ENCODE measurements at places on chromosomes 16 and 17.

DNA sequence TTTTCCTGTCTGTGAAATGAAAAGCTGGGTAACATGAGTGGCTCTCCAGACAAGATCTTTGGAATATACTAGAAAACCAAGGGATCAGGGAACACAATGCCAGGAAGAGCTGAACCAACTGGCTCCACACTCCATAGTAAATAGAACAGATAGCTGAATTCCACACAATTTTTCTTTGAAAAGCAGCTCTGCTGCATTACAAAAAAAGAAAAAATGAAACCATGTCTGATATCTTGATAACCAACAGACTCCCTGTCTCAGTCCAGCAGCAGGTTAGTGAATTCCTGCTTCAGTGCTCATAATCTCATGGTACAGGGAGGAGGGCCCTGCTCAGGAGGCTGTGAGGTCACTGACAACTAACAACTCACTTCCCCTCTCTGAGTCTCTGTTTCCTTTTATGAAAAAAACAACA lies 97.1 kb downstream of the CDH11 start:
- no peak for DNase-seq

GRCh38 chr17:81593105-81593871 lies 41.1 kb upstream of the FAAP100 start:
- DNase-seq, result no peak

DNA sequence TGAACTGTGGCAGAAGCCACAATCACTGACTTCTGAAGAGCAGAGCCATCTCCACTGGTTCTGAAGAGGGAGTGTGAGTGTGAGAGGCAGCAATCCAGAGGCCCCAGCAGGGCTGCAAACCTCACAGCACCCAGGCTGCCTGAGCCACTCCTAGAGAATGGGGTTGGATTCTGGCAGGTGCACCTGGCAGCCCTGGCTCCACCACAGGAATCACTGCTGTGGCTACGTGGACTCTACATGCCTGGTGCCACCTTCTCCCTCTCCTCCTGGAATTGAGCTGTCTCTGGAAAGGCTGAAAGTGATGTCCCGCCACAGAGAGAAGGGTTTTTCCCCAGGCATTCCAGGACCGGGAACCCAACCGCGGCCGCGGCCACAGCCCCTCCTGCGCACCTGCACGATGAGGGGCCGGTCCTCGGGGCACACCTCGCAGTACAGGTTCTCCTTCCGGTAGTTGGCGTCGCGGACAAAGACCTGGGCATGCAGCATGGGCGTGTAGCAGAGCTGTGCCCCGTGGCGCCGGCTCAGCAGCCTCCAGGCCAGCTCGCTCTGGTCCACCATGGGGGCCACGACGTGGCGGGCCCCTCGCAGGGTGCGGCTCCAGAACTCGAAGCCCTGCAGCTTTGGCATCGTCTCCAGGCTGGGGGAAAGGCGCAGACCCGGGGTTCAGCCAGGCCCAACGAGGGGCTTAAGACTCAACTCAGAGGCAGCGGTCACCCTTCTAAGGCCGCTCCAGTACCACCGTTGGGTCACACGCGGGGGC lies 991 bp downstream of the DUS1L start:
- no peak for DNase-seq

DNA sequence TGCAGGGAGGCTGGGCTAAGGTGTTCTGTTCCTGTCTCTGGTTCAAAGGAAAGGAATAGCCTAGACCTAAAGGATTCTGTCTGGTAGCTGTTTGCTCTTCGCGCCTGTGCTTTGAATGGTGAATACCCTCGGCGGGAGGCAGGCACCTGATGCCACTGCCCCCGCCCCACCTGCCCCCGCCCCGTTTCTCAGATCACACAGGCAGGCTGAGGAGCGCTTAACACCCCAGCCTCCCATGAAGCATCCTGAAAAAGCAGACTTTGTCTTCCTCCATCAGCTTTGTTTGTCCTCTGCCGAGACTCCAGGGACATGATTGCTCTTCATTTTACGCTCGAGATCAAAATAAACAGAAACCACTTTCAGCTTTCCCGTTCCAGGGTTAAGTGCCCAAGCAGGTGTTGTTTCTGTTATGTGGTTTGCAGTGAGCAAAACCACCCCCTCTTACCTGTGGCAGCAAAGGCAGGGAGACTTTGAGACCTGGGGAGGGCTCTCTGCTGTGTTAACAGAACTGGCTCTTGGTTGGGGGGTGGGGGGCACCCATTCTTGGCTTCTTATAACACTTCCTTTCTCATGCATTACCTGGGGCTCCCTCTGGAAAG lies 452.1 kb downstream of the WWOX start:
- DNase-seq, result no peak

GRCh38 chr17:37700881-37701280 lies 44.0 kb downstream of the HNF1B start:
- DNase-seq, result no peak

- no peak for DNase-seq
Observed at GRCh38 chr16:80986557-80986956, 20.1 kb downstream of the CMC2 start.

DNA sequence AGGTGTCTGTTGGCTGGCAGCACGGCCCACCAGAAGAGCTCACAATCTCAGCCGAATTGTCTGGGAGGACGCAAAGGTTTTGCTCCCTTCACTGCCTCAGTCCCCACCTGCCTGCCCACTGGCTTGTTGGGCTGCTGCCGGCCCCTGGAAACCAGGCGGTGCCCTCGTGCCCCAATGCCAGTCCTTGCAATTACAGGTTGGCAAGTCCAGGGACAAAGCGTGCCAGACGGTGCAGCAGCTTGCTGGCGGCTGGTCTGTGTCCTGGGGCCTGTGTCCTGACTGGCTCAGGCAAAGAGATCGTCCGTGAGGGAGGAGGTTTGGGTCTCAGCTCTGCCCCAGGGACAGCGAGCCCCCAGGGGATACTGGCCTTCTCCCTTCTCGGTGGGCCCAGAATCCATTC lies 24.6 kb upstream of the SPNS2 start:
- no peak for DNase-seq

GRCh38 chr16:11325404-11326083 lies 19.7 kb upstream of the RMI2 start:
- DNase-seq, result no peak

GRCh38 chr16:65509172-65509571 lies 387.3 kb upstream of the CDH11 start:
- DNase-seq, result no peak

DNA sequence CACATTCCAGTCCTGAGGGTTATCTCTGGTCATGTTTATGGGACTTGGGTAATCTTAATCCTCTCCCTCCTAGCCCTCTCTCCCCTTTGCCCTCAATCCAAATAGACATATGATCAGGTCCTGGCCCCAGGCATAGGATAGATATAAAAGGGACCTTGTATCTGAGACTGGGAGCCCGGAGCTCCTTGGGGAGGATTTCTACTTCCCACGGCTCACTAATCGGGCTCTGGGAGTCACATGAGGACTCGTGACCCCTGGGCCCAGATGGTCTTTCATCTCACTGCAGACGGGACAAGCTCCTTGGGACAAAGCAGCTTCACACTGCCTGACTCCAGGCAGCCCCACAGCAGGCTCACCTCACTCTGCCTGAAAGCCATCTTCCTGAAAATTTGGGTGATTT lies 57.8 kb upstream of the LYRM9 start:
- DNase-seq, result no peak

DNA sequence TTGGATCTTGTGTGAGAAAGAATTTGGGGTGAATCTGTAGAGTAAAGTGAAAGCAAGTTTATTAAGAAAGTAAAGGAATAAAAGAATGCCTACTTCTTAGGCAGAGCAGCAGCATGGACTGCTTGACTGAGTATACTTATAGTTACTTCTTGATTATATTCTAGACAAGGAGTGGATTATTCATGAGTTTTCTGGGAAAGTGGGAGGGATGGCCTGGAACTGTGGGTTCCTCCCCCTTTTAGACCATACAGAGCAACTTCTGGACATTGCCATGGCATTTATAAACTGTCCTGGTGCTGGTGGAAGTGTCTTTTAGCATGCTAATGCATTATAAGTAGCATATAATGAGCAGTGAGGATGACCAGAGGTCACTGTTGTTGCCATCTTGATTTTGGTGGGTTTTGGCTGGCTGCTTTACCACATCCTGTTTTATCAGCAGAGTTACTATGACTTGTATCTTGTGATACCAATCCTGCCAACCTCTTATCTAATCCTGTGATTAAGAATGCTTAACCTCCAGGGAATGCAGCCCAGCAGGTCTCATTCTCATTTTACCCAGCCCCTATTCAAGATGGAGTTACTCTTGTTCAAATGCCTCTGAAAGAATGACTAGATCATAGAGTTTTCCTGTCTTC lies 58.7 kb downstream of the HSD17B2 start:
- no peak for DNase-seq

DNA sequence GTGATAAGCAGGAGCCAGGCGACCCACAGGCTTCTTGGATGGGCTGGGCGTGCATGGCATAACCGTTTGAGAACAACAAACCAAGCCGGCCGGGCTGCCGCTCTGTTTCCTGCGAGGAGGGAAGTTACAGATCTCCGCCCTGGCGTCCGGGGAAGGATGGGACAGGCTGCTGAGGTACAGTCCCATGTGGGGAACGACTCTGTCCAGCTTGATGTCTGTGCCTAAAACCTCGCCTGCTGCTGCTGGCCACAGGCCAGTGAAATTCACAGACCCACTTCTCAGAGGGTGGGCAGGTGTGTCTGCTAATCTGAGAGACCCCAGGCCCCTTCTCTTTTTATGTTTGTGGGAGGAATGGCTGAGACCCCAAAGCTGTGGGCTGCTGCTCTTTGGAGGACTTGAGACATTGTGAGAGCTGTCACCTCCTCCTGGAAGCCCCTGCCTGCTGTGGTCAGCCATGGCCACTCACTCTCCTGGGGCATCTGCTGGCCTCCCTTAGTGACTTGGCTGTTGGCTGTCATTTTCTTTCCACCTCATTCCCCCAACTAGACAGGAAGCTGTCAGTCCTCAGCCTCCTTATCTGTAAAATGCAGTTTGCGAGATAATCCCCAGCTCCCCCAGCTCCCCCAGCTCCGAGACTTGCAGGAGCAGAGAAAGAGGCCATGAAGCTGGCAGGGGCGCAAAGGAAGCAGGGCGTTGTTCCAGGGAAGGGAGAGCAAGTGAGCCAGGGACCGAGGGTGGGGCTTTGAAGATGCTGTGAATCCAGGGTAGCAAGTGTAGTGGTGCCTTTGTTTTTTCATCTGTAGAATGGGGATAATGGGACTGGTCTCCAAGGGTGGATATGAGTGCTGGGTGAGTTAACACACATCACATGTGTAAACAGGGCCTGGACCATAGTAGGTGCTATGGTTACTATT lies 51.0 kb downstream of the CMIP start:
- DNase-seq, result no peak

GRCh38 chr17:46191322-46192188 lies 1.7 kb downstream of the KANSL1 start:
- peak; percentile 65 for DNase-seq

DNA sequence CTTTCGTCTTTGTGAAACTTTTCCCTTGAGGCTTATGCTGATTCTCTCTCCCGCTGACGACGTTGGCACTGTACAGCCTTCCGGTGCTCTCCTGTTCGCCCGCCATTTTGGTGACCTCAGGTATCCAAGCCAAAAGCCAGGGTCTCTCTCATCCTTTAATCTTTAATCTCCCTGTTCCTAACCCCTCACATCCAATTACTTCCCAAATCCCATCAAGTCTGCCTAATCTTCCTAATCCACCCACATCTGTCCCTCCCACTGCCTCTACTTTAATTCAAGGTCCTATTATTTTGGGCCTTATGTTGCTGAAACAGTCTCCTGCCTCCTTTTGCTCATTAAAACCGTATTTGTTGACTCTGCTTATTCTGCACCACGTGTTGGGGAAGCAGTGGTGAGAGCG lies 7.3 kb downstream of the WRAP53 start:
- DNase-seq, result no peak

DNA sequence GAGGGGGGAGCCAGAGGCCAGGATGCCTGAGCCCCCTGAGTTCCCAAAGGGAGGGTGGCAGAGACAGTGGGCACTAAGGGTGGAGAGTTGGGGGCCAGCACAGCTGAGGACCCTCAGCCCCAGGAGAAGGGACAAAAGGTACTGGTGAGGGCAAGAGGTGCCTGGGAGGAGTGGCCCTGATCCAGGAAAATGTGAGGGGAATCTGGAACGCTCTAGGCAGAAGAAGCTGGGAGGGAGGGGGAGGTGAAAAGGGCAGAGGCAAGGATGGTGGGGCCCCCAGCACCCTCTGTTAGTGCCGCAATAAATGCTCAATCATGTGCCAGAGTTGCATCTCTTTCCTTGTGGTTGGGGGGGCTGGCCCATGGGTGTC lies 1.1 kb downstream of the TCAP start:
- DNase-seq, result no peak

- no peak for DNase-seq
Observed at GRCh38 chr17:13024016-13024415, 6.2 kb upstream of the ELAC2 start.

DNA sequence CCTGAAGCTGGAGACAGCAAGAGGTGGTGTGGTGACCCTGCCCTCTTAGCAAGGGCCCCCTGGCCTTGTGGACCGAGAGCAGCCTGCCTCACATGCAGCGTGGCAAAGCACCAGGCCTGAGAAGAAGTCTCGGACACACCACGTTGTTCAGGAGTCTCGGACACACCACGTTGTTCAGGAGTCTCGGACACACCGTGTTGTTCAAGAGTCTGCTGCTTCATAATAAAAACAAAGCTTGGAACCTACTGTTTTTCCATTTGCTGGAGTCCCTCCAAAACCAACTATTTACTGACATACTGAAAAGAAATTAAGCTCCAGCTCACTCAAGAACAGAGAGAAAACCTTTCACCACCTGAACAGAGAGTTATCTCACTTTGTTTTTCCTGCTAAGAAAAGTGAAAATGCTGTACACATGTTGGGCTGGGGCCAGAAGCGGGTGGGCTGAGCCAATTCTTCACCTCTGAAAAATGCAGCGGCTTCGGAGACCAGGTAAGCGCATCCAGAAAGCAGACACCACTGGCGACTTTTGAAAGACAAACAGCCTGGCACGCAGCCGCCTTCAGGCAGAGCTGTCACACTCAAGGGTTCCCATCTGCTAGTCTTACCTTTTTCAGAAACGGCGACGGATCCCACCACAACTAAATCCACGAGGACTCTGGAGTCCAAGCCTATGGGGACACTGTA lies 8.9 kb downstream of the MTHFSD start:
- no peak for DNase-seq

DNA sequence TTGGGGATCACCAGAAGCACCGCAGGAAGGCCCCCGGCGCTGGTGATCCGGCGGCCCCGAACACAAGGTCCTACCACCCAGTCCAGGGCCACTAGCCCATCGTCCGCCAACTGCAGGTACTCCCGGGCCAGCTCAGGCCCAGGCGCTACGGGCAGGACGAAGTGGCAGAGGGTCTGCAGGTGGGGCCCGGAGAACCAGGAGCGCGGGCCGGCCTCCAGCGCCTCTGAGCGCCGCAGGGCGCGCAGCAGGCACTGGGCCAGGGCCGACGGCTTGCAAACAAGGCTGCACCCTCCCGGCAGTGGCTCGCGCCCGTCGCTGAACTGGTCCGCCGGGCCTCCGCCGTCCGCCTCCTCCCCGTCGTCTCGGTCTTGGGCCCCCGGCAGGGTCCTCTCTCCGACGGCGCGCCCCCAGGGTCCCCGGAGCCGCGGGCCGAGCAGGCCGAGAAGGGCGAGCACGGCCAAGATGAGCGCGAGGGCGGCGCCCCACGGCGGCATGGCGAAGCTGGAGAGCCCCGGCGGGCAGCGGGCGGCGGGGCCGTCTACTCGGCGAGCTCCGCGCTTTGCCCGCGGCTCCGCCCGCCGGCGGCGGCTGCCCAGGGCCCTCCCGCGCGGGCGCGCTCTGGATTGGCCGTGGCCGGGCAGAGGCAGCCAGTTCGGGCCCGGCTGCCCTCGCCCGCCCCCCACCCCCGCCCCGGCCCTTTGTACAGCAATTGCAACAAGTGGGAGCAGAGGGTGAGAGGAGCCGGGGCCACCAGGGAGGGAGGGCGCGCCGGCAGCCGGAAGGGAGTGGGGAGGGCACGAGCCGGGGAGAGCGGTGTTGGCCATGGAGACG lies at the start of gene ABHD15:
TSS of gene ABHD15 (minus strand) at position 565 of the 831 bp plus-strand sequence. CDS start at position 494, 71 bp downstream.
- DNase-seq, result peak; percentile 85

Data from HuH-7 (cell line).